ENCODE measurements at places on chromosomes 16 and 17.

DNA sequence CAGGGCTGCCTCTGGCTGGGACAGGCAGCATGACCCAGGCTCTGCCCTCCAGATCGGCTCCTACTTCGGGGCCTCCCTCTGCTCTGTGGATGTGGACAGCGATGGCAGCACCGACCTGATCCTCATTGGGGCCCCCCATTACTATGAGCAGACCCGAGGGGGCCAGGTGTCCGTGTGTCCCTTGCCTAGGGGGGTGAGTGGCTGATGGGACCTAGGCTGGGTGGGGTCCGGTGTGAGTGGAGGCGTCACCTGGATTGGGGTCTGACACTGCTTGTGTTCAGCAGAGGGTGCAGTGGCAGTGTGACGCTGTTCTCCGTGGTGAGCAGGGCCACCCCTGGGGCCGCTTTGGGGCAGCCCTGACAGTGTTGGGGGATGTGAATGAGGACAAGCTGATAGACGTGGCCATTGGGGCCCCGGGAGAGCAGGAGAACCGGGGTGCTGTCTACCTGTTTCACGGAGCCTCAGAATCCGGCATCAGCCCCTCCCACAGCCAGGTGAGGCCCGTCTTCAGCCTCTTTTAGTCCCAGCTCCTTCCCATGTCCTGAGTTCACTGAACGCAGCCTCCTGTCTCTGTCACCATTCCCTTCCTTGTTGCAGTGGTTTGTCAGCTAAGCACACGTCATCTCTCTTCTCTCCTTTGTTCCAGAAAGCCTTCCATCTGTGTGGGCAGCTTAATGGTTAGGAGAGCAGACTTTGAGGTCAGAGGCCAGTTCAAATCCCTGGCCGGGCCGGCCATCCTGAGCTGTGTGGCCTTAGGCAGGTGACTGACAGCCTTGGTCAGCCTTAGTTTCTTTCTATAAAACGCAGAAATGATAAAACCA, 16.9 kb downstream of the COX6A2 start:
- DNase-seq = no peak

- DNase-seq = no peak
These were observed 97.0 kb upstream of the FA2H start for GRCh38 chr16:74871608-74872007.

GRCh38 chr17:72423286-72423589, 302.4 kb downstream of the SOX9 start:
- no peak for DNase-seq

DNA sequence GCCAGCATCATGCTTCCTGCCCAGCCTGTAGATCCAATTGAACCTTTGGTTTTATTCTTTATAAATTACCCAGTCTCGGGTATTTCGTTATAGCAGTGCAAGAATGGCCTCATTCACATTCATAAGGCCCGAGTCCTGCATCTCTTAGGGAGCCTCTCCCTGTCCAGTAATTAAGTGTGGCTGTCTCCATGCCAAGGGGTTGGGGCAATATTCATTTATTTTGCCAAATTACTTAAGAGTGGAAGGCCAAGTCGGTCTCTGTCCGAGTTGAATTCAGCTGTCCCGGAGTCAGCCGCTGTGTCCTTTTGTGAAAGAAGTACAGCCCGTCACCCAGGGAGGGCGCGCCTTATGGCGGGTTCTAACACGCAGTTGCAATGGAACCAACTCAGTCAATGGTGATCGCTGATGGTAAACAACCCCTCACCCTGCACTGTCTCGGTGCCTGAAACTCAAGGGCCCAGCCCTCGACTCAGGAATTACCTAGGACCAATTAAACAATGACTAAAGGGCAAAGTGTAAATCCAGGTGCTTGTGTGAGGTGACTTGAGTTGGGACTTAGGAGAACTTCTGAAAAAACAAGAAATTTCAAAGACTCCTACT, 22.2 kb downstream of the KIAA0513 start:
- no peak for DNase-seq

DNA sequence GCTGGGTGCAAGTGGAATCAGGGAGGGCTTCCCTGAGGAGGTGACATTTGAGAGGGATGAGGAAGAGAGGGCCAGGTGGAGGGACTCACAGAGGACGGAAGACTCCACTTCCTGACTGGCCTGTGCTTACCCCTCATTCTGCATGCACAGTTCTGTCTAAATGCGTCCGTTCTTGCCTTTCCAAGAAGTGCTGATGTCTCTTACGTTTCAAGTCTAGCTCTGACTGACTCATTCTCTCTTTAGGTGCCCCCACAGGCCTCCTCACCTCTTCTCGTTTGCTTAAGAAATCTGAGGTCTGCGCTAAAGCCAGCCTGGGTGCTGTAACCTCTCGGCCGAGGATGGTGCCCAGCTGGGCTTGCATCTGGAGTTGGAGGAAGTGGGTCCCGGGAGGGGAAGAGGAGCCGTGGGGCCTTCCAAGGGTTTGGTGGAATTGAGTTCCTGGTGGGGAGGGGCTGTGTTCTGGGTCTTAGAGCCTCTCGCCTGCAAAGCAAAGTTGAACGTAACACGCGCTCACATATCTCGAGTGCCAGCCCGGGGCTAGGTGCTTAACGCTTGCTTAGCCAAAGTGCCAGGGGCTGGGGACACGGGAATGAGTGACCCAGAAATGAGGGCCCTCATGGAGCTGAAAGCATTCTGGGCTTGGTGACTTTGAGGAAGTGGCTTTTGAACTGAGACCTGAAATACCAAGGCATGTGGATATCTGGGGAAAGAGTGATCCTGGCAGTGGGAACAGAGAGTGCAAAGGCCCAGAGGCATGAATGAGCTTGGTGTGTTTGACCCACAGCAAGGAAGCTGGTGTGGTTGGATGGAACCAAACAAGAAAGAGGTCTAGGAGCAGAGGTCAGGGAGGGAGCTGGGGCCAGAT, 4.8 kb downstream of the IL4R start:
- no peak for DNase-seq

Data from neural progenitor cell (in vitro differentiated cells).